ENCODE measurements at places on chromosomes 1 and 21.

GRCh38 chr1:15843826-15844572 lies 3.5 kb upstream of the SPEN start:
- no peak for DNase-seq

DNA sequence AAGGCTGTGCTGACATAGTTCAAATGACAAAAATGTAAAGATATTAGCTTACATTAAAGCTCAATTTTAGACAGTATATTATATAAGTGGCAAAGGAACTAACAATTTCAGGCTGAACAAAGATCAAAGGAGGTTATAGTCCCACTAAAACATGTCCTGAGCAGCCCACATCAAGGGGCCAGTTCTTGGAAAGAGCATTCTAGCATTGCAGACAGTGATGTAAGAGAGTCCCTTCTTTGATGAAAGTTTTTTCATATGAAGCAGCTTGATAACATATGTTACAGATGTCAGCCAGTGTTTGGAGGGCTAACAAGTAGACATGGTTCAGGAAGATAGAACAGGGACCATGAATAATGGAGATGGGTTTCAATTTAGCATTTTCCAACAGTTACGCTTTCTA lies 301.7 kb downstream of the NTNG1 start:
- no peak for DNase-seq

GRCh38 chr1:236067854-236068454 lies 3.1 kb upstream of the NID1 start:
- no peak for DNase-seq

DNA sequence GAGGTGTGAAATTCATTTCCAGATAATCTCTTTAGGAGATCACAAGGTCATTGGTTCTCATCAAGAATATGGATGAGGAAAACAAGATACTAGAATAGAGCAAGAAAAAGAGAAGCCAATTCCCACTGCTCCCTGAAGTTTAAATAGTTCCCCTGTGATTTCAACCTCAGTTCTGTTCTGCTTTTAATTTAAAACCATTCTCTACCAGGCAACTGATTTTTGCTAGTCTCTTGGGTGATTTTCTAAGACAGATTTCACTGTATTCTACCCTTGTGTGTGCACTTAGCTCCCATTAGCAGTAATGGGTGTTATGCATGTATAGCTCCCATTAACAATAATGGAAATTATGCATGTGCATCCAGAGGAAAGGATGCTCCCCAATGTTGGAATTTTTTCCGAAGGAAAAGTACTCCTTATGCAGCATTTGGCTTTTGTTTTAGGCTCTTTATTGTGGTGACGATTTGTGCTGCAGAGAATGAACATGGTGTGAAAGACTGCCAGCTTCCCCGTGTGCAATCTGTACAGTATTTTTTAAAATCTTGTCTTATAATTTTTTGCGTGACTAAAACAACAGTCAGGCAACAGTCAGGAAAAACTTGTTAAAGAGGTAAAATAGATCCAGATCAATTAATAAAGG lies 144.0 kb upstream of the ZRANB2 start:
- DNase-seq: no peak

- DNase-seq: no peak
Measured at GRCh38 chr1:95426772-95427171, 192.8 kb downstream of the RWDD3 start.

DNA sequence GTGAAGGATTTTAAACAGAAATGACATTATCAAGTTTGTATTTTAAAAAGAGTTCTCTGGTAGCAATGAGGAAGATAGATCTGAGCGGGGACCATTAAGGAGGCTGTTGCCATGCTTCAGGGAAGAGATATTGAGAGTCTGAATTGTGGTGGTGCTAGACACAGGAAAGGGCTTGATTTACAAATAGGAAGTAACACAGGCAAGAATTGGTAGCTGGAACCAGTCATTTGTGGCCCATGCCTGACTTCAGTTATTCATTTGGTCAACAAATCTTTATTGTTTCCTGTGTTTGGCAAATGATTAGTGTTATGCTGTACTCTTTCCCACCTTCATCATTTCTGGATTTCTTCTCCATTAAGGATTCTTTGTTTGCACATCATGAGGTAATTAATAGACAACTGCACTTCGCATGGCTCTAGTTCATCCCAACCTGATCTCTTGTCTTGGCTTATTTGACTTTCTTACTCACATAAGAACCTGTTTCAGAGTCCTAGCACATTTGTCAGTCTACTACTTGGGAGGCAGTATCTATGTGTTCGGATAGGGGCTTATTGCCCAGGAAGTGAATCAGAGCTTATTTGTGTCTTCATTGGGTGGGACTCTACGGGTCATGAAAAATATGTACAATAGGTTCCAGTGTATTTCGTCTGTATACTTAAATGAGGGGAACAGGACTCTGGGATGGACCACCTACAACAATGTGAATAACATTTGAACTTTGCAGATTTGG lies 32.3 kb downstream of the EEIG2 start:
- DNase-seq: peak; percentile 63

GRCh38 chr1:75672528-75673393 lies 51.7 kb upstream of the ACADM start:
- DNase-seq: no peak

DNA sequence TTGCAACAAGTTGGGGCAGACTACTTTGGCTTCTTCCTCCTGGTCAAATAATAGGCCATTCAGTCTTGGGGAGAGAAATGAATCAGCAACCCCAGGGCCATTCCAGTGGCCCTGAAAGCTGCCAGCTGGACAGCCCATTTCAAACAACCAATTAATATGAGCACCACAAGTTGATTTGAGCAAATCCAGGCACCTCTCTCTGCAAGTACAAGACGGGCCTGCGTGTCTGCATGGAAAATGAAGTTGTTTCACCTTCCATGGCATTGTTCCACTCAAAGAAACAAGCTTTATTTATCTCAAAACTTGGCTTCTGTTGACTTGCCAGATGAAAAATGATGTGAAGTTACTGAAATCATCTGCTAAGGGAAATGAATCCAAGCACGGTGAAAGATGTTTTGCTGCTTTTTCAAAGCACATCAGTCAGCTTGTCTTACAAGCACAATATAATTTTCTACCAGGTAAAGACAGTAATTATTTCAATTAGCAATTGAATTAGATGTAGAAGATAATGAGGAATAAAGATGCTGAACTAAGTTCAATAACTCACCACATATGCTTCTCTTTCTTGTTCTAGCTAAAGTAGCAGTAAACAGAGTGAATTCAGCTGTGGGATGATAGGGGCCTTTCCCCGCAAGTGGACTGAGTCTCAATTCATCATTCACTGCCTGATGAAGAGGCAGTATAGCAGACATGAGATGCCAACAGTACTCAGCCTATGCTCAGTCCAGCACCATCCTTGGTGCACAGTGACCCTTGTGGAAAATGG lies 95.2 kb upstream of the SSX2IP start:
- no peak for DNase-seq

DNA sequence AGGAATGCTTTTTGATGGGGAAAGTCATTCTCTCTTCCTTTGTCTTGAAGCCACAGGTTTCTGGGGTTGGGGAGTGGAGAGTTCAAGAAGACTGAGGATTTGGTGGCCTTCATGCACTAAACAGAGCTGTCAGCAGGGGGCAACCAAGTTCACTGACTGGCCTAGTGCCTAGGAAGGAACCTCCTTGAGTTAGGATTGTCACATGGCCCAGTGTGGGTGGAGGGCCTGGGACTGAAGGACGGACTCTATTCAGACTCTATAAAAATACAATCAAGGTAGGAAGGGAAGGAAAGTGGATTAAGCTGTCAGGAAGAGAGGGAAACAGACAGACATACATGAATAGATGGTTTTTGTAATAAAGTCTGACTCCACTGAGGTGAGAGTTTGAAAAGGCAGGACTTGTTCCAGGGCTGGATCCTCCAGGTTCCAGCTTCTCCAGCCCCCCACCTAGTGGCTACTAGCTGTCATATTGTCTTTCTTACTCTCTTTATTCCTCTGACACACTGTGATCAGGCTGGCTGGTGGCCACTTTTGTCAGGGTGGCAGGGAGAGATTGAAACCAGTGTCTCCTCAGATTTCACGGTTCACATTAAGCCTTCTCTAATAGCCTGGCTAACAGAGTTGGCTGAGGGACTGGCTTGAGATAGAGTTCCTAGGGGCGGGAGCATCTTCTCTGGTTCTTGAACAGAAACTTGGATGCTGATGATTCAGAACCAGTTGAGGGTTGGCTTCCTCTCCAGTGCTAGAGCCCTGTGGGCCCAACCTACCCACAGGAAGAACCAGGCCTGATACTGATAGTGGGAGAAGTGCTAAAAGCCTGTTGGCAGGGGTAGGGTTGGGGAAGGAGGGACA lies 4.1 kb upstream of the SH3BGRL3 start:
- peak; percentile 90 for DNase-seq

GRCh38 chr1:243489681-243490546 lies 234.1 kb downstream of the SDCCAG8 start:
- DNase-seq: no peak

- no peak for DNase-seq
Measured at GRCh38 chr1:41807390-41807789, 111.3 kb downstream of the HIVEP3 start.

DNA sequence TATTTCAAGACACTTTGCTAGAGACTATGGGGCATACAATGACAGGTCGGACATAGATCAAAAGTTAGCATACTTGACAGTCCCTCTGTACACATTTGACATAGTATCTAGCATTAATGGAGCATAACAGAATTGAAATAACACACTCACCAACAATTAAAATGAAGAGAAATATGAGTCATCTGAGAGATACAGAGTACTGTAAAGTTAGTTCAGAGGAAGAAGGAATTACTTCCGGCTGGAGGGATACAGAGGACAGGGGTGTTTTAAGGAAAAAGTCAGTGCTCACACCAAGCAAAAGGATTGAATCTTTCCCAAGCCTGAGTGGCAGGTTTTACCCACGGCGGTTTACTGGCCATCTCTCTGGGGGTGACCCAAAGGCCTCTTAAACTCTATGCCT lies 2.4 kb downstream of the ZMYND12 start:
- DNase-seq: no peak

GRCh38 chr1:223332997-223333396 lies 31.0 kb downstream of the SUSD4 start:
- DNase-seq: no peak

GRCh38 chr1:49187056-49187455 lies 410.4 kb upstream of the BEND5 start:
- no peak for DNase-seq

DNA sequence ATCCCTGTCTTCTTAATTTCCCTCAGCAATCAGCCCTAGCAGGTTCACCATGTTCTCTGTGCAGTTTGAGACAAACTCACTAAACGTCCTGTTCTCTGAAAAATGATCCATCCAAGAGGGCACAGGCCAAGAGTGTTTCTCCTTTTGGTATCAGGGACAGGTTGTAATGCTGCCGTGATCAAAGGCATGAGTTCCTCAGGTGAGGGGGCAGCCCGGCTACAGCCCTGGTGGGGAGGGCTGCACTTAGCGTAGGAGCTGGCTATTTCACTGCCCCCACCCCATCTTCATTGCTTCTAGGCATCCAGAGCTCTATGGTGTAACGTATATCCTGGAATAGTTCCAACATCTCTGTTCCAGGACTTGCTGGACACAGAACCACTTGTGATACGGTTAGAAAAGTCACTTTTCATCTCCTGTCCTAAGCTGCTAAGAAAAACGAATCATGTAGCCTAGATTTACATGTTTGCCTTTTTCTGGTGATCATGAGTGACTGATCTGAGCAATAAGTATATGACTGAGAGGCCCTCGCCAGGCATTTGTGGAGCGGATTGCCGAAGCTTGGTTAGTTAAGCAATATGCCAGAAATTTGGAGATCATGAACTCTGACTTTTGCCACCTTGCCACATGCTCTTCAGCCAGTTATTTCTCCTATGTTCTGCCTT lies 41.1 kb upstream of the SRP9 start:
- no peak for DNase-seq

GRCh38 chr1:197150336-197151005 lies 4.0 kb upstream of the ASPM start:
- no peak for DNase-seq

- no peak for DNase-seq
Measured at GRCh38 chr1:220691053-220691684, 1.0 kb downstream of the C1orf115 start.

- no peak for DNase-seq
Measured at GRCh38 chr1:231478811-231479210, 49.7 kb upstream of the TSNAX start.

- DNase-seq: no peak
Measured at GRCh38 chr1:112063781-112064728, 74.6 kb upstream of the KCND3 start.

DNA sequence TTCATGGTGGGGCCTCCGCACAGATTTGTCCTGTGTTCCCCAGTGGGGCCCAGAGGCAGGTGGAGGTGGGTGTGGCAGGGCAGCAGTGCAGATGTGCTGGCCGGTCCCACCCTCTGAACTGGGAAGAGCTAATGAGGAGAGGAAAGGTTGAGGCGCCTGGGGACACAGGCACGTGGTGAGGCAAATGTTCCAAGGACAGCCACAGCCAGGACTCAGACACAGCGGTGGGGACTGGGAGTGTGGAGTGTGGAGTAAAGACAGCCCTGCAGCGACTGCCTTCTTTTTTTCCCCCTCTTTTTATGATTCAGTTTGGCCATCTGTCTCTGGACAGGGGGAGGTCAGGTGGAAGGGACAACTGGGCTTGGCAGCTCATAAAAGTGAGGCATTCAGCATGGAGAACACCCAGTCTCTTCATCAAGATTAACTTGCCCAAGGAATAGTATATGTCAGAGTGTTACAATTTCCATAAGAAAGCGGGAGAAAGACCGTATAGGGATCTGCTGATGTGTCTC lies 104.2 kb upstream of the GCLM start:
- no peak for DNase-seq

DNA sequence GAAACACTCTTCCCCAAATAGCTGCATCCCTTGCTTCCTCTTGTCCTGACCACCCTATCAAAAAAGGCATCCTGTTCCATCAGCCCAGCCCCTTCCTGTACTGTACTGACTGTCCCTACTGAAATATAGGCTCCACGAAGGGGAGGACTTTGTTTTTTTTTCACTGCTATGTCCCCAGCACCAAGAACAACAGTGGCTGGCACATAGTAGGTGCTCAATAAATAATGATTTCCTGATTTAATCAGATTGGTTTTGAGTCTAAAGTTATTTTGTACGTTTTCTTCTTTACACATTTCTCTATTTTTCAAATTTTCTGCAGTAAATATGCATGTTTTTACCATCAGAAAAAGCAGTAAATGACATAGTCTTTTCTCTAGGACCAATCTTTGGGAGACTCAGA lies 73.9 kb downstream of the CD58 start:
- DNase-seq: no peak

GRCh38 chr1:27339213-27339612 lies 2.6 kb upstream of the SYTL1 start:
- no peak for DNase-seq

GRCh38 chr1:153608742-153609584 lies 4.0 kb downstream of the S100A16 start:
- DNase-seq: no peak

GRCh38 chr1:206074839-206075238 lies 21.9 kb downstream of the RHEX start:
- no peak for DNase-seq

- DNase-seq: no peak
Measured at GRCh38 chr1:198986442-198986841, 347.6 kb downstream of the PTPRC start.
